ENCODE measurements at places on chromosomes 4 and X.

DNA sequence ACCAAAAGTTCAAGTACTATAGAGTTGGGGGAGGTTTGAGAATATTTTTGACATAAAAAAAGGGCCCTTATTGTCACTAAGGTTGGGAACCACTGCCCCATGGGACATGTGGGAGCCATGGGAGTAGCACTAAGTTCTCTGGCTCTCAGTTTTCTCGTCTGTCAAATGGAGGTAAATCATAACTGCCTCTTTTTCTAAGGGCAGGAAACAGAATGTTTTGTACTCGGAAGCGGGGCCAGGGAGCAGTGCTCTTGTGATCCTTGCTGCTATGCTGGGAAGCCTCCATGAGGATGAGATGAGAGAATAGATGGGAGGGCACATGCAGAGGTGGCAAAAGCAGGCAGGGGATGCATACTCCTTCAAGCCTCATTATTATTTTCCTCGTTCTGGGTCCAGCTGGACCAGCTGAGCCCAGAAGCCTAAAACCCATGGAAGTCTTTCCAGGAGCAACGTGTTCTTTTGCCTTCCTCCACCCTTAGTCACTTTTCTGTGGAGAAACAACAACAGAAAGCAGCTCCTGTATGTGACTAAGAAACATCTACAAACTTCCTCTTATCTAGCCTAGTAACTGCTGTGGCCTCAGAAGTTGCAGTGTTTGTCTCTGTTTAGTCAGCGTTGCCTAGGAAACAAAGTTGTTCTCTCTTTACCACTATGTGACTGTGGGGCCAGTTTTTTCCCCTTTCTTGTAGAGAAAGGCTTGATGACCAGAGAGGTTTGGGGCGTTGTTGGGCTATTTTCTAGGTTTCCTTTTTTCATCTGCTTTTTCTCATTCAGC is 64.8 kb downstream of the TSC22D3 start:
- DNase-seq = peak; percentile 92

- no peak for DNase-seq
Measured at GRCh38 chrX:17187136-17187756, 187.8 kb upstream of the NHS start.

DNA sequence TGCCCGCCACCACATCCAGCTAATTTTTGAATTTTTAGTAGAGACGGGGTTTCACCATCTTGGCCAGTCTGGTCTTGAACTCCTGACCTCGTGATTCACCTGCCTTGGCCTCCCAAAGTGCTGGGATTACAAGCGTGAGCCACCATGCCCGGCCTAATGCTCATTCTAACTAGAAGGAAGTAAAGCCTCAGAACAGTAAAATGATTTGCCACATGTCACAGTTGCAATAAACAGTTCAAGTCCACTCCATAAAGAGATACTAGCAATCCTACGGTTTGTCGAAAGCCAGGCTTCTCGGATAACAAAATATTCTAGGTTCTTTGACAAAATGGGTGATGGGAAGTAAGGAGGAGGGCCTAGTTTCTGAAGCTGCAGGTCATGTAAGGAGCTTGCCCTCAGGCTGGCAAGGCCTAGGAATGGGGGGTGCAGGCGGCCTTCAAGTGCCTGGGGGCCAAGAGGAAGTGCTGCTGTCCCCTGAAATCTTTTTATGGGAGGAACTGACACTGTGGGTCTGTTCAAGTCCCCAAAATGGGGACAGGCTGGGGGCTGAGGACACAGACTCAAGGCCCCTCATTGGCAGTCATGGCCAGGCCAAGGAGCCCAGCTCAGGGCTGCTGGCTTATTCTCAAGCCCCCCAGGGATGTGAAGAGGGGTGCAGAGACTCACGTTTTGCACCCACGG is 31.8 kb upstream of the ACSL1 start:
- DNase-seq = no peak

GRCh38 chr4:96379524-96379923 is 539.6 kb downstream of the PDHA2 start:
- DNase-seq = no peak

DNA sequence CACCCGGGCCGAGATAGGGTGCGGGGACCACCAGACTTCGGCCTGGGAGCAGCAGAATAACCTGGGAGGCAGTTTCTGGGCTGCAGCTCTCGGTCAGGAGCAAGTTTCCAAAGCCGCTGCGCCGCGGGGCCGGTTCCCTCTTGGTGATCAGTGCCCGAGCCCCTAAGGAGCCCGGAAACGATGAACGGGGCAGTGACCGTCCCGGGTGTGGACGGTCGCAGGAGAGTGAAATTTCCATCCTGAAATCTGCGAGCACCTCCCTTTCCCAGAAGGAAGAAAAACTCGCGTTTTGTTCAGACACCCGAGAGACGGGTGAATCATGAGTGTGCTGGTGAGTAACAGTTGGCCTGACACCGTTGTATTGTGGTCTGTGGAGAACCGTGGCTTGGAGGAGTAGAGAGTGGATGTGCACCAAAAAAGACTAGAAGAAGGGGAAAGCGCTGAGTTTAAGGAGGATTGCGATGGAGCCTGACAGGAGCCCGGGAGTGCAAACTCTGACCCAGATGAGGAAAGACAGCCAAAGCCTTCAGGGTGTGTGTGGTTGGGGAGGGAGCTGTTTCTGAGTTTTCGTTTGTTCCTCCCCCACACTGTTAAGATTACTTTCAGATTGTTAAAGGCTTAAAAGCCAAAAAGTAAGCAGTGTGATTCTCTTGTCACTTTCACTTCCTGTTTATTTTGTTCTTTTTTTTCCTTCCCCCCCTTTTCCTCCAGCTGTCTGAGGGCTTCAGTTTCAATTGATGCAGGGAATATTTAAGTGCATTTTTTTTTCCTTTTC is 828 bp downstream of the MCUB start:
- DNase-seq = peak; percentile 67

GRCh38 chrX:10598540-10598939 is 21.8 kb downstream of the MID1 start:
- no peak for DNase-seq

GRCh38 chr4:182736207-182736606 is 181.0 kb downstream of the DCTD start:
- no peak for DNase-seq

GRCh38 chrX:136250191-136251040 is 784 bp downstream of the MAP7D3 start:
- no peak for DNase-seq

- DNase-seq = no peak
Measured at GRCh38 chr4:140757232-140757630, 1.0 kb upstream of the TBC1D9 start.

DNA sequence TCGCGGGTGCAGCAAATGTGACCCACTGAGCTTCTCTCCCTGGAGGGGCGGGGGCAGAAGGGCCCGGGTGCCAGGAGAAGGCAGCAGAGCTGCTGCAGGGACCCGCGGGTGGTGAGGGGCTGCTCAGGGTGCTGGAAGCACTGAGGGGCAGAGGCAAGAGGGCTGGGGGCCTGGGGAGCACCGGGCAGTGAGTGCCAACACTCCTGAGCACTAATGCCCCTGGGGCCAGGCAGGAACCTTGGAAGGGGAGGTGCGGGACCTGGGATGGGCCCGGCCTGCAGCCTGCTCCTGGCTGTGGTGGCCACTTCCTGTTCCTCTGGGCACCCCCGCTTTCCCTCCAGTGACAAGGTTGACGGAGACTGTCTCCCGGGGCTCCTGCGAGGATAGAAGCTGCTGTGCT is 66.5 kb upstream of the ADRA2C start:
- no peak for DNase-seq

GRCh38 chr4:70895405-70895804 is 6.8 kb upstream of the MOB1B start:
- no peak for DNase-seq

- no peak for DNase-seq
Measured at GRCh38 chrX:109357706-109358105, 124.2 kb downstream of the GUCY2F start.

DNA sequence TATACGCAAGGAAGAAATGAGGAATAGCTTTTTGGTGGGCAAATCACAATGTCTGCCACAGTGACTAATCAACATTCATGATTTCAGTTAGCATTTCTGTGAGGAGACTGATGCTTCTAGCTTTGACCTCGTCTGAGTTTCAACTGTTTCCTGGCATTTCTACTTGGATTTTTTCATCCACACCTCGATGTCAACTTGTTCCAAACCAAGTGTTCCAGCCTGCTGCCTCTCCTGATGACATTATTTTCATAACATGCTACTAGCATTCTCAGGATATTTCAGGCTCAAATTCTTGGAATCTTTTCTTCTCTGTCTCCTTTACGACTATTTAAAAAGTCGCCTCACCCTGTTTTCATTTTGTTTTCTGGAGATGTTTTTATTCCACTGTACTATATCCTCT is 90.3 kb upstream of the TEX13D start:
- no peak for DNase-seq

Measured in CD4-positive, alpha-beta T cell treated with Interleukin-21 for 1 hour (primary cell).